ENCODE measurements at places on chromosomes 4 and X.

GRCh38 chr4:73396993-73397972 lies 6.8 kb upstream of the ALB start:
- no peak for DNase-seq

DNA sequence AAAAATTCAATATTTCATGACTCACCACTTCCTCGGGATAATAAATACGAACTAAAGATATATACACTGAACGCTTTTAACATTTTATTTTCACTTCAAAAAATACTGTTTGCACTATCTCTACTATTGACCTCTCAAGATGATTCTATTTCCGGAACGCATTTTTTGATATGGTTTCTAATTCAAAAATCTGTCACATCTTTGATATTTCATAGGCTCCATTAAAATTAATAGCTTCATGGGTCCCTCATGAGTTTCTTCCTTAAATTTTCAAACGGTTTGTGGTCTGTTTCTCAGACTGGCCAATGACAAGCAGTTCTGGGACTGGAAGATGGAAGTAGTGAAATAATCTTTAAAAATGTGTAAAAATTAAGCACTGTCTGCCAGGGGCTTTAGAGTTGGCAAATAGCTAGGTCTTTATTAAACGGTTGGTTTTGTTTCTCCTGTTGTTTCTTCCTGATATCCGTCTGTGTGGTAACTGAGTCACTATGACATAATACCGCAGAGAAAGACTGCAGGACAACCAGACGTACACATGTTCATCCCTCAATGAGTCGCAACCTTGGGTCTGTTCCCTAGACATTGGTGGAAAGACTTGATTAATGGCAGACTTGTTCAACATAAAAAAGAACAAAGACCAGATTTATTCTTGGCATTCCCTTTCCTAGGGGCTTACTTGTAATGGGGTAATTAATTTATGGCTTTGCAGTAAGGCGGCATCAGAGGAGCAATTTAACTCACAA lies 133.8 kb downstream of the PALLD start:
- DNase-seq, result no peak

DNA sequence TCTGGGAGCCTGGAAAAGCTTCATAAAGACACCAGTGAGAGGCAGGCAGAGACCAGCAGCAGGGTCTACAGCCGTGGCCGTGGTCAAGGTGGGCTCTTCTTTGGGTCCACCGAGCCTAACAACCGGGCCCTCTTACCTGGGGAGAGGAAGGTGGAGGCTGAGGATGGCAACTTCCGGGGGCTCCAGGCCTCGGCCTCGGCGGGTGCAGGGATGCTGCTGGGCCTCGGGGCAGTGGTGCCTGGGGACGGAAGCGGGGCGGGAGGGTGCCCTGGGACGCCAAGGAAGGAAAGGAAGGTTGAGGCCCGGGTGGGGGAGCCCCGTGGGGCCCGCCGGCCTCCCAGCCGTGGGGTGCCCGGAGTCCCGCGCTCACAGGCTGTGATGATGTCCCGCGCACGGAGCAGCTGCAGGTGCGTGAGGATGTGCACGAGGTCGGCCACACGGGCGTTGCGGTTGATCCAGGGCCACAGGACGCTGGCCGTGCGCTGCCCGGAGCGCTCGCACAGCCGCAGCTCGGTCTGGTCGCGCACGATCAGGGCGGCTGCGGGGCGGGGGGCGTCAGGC lies 561 bp downstream of the IRAK1 start:
- peak; percentile 15 for DNase-seq

GRCh38 chrX:108537005-108537404 lies 97.4 kb downstream of the COL4A5 start:
- DNase-seq, result no peak

GRCh38 chr4:107366016-107366735 lies 330.1 kb upstream of the DKK2 start:
- DNase-seq, result no peak

GRCh38 chr4:184745831-184746795 lies 12.2 kb upstream of the CENPU start:
- peak; percentile 72 for DNase-seq

DNA sequence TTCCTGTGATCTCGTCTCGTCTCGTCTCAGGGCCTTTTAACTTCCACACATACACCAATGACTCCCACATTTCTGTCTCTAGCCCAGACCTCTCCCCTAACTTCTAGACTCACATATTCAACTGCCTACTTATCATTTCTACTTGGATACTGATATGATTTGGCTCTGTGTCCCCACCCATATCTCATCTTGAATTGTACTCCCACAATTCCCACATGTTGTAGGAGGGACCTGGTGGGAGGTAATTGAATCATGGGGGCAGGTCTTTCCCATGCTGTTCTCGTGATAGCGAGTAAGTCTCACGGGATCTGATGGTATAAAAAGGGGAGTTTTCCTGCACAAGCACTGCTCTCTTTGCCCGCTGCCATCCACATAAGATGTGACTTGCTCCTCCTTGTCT lies 8.9 kb downstream of the PHKA2 start:
- no peak for DNase-seq

- DNase-seq, result peak; percentile 2
Observed at GRCh38 chr4:167622481-167623240, 388.4 kb upstream of the SPOCK3 start.

DNA sequence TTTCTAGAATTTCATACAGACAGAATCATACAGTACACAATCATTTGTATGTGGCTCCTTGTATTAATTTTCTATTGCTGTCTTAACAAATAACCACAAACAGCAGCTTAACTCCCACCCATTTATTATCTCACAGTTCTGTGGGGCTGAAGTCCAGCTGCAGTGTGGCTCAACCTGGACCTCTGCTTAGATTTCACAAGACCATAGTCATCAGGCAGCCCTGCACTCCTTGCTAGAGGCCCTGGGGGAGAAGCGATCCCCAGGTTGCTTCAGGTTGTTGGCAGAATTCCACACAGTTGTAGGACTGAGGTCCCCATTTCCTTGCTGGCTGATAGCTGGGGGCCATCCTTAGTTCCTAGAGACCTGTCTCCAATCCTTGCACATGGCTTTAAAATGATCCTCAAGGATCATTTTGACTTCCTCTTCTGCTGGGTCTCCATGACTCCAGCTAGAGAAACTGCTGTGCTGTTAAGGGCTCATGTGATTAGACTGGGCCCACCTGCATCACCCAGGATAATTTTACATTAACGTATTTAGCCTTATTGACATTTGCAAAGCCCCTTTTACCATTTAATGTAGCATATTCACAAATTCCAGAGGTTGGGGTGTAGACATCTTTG lies 60.9 kb upstream of the SMAD1 start:
- no peak for DNase-seq

Measured in CD4-positive, alpha-beta T cell treated with Interleukin-21 for 1 hour (primary cell).